ENCODE measurements at places on chromosomes 16 and 17. TPM values are rescaled to one million over a fixed set of nuclear protein-coding genes. Genes with fewer than 3 reads are reported as not detected.
A peak's percentile ranks its signal among the peaks of the same experiment; 100 is the strongest.

MYH8 gene
- not detected for total RNA-seq

SLC6A2 gene
- 0.23 TPM for total RNA-seq

TBC1D3C gene
- not detected for total RNA-seq

DNA sequence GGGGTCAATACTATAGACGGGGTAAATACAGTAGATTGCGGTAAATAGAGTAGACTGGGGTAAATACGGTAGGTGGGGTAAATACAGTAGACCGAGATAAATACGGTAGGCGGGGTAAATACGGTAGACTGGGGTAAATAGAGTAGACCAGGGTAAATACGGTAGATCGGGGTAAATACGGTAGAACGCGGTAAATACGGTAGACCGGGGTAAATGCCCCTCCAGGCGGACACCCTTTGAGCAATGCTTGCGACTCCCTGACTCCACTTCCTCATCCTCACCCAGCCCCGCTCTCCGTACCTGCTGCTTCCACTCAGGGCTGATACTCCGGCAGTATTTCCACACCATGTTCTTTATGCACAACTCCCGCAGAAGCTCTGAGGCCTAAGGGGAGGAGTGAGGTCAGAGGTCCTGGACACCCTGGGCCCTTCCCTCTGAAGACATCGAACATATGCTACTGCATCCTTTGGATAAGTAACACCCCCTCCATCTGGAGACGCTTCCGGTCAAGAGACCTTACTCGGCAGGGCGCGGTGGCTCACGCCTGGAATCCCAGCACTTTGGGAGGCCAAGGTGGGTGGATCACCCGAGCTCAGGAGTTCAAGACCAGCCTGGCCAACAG is 13.3 kb upstream of the CRK start:
- no peak for DNase-seq

DNA sequence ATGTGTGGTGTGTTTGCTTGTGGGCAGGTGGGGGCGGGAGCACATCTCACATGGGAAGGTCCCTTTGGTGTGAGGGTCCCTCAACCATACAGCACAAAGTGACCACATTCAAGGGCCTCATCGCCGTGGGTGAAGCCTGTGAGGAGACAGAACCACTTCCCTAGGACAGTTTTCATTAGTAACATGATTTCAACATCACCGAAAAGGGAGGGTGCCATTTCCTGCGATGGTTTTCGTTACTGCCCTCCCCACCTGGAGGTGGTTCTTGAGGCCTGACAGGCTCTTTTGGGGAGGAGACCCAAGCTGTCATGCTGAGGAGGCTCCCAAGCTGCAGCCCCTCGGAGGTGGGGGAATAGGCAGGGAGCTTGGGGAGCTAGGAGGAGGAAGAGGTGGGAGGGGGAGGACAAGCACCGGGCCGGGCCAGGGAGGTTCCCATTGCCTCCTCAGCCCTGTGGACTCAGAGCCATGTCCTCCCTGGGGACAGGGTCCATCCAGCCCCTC is 9.5 kb downstream of the CD300LB start:
- no peak for DNase-seq

- DNase-seq: no peak
Observed at GRCh38 chr17:48745381-48746275, 17.1 kb upstream of the HOXB13 start.

DNA sequence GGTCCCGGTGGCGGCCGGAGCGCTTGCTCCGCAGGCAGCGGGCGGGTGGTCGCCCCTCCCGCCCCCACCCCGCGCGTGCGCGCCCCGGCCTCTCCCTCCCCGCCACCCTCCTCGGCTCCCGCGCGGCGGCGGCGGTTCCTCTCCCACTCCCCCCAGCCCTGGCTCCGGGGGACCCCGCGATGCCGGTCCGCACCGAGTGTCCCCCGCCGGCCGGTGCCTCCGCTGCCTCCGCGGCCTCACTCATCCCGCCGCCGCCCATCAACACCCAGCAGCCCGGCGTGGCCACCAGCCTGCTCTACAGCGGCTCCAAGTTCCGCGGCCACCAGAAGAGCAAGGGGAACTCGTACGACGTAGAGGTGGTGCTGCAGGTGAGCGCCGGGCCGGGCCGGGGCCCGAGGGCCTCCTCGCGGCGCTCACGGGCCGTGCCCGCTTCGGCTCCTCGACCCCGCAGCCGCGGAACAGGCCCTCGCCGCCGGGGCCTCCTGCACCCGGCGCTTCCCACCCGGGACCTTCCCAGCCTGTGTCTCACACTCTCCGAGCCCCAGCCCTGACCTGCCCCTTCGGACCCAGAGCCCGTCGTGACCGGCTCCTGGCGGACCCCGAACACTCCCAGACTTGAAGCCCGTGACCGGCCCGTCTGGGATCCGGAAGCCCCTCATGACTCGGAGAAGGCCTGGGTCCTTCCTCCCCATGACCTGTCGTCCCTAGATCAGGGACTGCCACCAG is 490 bp downstream of the GID4 start:
- peak; percentile 11 for DNase-seq

- DNase-seq: no peak
Observed at GRCh38 chr16:24850289-24850938, 4.7 kb downstream of the SLC5A11 start.

GRCh38 chr16:1026057-1026783 is 44.6 kb downstream of the SOX8 start:
- DNase-seq: no peak

DNA sequence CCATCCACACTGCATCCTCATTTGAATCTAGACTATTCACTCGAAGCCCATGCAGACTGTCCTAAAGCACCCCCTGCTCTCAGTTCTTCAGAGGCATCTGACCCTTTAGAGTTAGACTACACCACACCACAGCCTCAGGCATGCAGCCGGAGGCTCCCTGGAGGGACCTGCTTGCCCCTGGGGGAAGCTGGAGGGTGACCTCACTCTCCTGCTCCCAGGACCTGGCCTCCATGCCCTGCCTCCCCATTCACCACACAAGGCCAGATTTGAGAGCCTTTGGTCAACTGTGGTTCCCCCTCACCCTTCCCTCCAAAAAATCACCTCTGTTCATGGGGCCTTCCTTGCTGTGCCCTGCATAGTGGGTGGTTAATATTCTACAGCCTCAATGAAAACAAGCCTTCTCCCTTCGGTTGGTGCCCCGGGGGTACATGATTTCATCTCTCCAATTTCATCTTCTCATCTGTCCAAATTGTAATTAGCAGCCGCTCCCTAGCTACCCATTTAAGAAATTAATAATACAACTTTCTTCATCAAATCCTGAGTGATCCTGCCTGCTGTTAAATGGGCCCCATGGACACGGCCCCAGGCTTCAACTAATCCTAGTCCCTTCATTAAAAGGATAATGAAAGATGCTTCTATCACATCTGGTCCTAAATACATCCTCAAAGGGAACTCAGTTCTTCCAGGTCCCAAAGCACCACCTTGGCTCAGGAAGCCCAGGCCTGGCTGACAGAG is 24.4 kb downstream of the ABCC12 start:
- no peak for DNase-seq

DNA sequence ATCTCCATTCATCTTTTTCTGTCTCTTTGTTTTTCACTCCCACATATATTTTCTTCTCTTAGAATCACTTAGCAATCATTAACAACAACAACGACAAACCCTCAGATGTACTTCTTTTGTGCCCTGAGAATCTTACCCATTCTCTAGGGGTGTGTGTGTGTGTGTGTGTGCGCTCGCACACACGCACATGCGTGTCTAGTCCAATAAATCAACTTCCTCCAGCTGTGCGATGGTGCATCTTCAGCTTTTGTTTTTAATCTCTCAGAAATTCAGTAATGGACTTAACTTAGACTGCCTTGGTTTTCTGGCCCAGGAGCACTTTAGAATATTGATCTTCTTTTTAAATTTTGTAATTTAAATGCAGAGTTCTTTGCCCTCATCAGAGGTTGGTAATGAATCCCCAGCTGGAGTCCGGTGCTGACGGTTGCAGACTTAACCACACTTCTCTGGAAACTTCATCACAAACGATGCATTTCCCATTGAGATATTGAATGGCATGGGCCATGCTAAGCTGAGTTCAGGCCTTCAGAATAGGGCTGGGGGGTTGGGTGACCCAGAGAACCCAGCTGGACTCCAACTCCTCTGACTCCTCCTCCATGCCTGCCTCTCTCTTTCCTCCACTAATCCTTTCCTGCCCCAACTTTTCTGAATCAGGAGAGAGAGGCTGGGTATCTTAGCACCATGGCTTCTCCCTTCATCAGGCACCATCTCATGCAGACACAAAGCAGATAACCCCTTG is 193.9 kb downstream of the ZNF18 start:
- no peak for DNase-seq

GRCh38 chr17:42442196-42442565 is 16.5 kb upstream of the ATP6V0A1 start:
- DNase-seq: no peak

DNA sequence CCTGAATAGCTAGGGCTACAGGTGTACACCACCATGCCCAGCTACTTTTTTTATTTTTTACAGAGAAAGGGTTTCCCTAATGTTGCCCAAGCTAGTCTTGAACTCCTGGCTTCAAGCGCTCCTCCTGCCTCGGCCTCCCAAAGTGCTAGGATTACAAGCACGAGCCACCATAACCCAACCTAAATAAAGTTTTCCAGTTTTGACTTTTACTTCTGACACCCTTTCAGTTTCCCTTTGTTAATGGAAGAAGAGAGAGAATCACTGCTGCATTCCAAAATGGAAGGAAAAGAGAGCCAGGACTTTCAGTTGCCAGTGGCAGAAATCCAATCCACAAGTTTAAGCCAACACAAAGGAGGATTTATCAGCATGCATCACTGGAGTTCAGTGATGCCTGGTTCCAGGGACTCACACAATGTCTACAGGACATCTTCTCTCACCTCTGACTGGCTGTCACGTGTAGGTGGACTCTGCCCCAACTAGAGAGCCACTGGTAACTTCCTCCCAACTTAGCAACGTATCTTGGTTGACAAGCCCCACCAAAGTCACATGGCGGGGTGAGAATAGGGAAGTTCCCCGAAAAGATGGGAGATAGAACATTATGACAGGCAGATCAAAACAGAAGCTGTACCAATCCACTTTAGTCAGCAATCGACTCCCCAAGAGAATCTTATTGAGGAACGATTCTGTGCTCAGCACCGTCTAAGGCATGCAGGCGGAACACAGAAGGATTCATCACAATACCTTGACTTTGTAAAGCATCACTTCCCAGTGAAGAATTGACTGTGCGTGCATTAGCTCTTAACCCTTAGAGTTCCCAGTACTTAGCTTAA is 46.5 kb downstream of the GAS7 start:
- DNase-seq: peak; percentile 37

GRCh38 chr17:16085066-16085699 is 85.6 kb downstream of the TTC19 start:
- no peak for DNase-seq

DNA sequence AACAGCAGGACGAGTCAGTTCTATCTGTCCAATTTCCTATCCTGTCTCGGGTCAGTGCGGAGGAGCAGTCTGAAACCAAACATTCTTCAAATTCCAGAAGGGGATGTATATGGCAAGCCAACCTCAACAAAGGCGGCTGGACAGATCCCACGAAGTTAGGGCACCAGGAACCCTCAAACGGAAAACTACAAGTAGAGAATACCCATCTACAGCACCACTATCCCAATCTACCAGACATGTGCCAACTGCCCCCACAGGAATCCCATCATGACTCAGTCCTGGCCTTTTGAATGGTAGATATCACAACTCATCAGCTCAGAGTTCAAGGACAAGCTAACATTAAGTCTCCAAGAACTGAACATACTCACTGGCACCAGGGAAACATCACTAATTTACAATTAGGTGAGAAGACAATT is 2.3 kb downstream of the NAT9 start:
- no peak for DNase-seq

- DNase-seq: no peak
Observed at GRCh38 chr16:53809088-53809932, 105.4 kb downstream of the FTO start.

- DNase-seq: no peak
Observed at GRCh38 chr17:7137171-7137943, 22.7 kb upstream of the ASGR2 start.

DNA sequence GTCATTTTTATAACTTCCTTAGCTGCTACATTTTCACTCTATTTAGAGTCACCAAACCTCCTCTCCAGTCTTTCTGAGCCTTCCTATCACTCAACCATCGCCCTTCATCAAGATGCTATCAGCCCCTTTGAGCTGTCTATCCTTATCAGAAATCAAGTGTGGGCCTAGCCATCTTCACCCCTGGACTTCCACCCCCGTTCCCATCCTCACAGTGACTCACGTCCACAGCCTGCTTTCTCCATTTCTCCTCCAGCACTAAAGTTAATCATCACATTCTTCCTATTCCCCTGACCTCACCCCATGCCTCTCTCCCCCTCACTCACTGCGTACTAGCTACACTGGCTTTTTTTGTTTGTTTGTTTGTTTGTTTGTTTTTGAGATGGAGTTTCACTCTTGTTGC is 2.4 kb upstream of the TEKT3 start:
- no peak for DNase-seq

- DNase-seq: no peak
Observed at GRCh38 chr16:82004601-82005000, 6.7 kb downstream of the SDR42E1 start.

DNA sequence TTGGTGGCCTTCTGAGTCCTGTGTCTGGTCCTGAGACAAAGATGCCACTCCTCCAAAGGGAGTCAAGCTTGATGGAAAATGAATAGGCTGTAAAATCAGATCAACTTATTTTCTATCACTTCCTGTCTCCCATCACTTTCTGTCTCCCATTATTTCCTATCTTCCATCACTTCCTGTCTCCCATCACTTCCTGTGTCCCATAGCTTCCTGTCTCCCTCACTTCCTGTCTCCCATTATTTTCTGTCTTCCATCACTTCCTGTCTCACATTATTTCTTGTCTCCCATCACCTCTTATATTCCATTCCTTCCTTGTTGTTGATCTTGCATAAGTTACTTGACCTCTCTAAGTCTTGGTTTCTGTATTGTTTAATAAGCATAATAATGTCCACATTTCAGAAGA is 418.5 kb upstream of the EEF2KMT start:
- DNase-seq: no peak

- DNase-seq: no peak
Observed at GRCh38 chr17:46929413-46929812, 6.5 kb downstream of the GOSR2 start.

DNA sequence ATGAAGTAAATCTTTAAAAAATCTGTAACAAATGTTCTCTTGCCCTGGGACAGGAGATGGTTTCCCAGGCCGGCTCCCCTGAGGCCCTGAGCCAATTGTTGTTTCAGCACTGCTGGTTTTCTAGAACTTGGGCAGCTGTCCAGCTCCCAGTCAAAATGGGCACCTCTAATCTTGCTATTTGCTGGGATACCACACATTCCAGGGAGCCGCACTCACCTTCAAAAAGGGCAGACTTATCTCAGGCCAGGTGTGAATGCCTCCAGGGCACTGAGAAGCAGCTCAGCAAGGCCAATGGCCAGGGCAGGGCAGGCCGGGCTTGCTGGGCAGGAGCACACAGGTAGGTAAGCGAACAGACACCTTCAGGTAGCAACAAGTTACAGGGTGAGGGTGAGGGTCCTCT is 24.4 kb downstream of the TRIM16 start:
- peak; percentile 31 for DNase-seq
